Stimulated activated CD4-positive, alpha-beta T cell treated with anti-CD3 and anti-CD28 coated beads, TNF-alpha, amount 100 ng/mL, for 24 hours (primary cell): ENCODE measurements at places on chromosomes 1 and 21.

DNA sequence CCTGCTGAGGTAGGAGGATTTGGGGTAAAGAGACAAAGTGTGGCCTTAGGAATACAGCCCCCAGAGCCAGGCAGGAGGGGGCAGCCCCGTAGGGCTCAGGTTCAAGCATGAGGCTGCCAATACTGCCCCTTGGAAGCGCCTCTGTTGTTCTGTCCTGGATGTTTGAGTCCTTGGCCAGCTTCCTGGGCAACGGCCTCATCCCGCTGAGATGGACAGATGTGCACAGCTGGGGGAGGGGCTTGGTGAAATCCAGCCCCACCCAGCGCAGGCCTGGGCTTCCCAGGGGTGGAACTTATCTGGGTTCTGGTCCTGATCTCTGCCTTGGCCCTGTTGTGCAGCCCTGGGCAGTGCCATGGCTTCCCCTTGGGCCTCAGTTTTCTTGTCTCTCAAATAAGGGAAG, 34.8 kb upstream of the MAN1C1 start:
- no peak for DNase-seq

DNA sequence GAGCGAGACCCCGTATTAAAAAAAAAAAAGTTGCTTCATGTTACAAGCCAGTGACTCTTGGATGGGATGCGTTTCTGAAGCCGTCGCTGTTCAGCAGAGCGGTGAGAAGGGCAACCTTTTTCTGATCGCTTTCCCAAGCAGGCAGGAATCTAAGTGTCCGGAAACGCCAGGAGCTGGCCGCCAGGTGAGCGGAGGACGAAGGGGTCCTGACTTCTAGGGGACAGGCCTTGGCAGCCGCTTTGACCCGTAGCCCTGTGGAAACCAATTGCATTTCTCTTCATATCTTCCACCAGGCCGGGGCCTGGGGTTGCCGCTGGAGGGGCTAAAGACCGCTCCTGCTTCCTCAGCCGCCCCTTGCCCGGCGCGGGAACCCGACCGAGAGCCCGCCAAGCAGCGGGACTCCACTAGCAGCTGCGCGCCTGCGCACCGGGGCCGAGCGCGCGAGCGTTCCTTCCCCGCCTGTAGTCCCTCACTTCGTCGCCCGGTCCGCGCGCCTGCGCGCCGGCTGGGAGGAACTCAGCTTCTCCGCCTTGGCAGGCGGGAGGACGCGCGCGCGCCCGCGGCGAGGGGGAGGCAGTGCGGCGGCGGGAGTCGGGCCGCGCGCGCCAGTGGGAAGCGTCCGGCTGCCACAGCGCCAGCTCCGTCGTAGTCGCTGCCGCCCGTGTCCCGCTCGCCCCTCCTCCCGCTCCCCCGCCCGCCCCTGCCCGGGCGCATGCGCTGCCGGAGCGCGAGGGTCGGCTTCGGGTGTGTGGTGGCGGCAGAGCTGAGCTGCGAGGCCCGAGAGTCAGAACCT, at the start of gene SPEN:
SPEN (plus strand) TSS at position 608 of the 793 bp plus-strand sequence. CDS start 361 bp downstream, outside the sequence.
- peak; percentile 92 for DNase-seq

DNA sequence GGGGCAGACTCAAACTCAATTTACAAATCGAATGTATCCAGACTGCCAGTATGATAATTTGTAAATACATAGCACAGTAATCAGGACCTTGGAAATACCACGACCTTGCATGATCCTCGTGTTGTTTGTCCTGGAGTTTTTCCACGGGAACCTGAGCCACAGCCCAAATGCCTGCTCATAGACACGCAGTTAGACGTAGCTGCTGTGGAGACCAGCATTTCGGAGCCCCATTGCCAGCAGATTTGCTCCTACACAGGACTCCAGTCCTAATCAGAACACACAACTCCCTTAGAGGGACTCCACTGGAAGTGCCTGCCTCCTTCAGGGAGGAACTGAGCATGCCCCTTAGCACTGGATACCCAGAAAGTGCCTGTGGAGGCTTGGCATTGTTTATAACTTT, 163.2 kb downstream of the GALNT2 start:
- DNase-seq = no peak

- DNase-seq = no peak
Observed at GRCh38 chr1:55478742-55479141, 263.6 kb upstream of the USP24 start.
